ENCODE measurements at places on chromosomes 2 and 18.
A peak's percentile ranks its signal among the peaks of the same experiment; 100 is the strongest.

DNA sequence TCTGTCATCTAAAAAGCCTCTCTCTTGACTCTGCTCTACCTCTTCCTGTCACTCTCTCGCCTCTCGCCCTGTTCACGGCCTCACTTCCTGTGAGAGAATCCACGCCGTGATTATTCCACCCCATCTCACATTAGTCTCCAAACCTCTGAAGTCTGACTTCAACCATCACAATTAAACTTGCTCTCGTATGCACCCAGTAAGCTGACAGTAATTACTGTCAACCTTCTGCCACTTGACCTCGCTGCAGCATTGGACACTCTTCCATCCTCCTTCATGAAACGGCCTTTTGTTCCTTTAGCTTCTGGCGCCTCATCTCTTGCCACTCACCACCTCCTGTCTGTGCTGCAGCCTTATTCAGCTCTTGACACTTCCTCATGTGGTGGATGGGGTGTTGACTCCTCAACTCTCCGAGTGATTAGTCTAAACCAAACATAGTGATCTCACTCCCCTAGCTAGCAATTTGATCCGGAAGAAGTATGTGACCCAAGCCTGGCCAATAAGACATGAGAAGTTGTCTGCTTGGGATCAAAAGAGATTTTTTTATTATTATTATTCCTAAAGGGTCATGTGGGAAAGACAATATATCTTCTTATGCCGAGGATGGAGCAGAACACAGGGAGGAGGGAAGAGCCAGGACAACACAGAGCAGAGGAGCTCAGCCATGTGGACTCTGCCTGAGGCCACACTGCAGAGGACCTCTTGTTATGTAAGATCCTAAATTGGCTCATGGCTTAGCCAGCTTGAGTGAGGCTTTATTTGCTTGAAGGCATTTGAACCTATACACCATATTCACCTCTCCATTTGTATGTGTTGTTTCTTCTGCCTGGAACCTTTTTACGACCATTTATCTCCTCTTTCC lies 38.4 kb upstream of the MYO1B start:
- DNase-seq, result no peak

- DNase-seq, result no peak
Measured at GRCh38 chr2:44479127-44479887, 117.6 kb downstream of the CAMKMT start.

GRCh38 chr2:73111073-73112025 lies 1.4 kb downstream of the RAB11FIP5 start:
- DNase-seq, result no peak

GRCh38 chr18:63444580-63444979 lies 22.3 kb upstream of the VPS4B start:
- no peak for DNase-seq

- peak; percentile 87 for DNase-seq
Measured at GRCh38 chr2:41963661-41964525, 83.9 kb upstream of the PKDCC start.

GRCh38 chr18:12556946-12557806 lies 100.7 kb downstream of the SPIRE1 start:
- no peak for DNase-seq
